Stimulated activated CD4-positive, alpha-beta T cell treated with anti-CD3 and anti-CD28 coated beads, Interleukin-1b, Interleukin-23, amount 100 ng/mL, for 1 hour (primary cell): ENCODE measurements at places on chromosomes 5 and 9.

DNA sequence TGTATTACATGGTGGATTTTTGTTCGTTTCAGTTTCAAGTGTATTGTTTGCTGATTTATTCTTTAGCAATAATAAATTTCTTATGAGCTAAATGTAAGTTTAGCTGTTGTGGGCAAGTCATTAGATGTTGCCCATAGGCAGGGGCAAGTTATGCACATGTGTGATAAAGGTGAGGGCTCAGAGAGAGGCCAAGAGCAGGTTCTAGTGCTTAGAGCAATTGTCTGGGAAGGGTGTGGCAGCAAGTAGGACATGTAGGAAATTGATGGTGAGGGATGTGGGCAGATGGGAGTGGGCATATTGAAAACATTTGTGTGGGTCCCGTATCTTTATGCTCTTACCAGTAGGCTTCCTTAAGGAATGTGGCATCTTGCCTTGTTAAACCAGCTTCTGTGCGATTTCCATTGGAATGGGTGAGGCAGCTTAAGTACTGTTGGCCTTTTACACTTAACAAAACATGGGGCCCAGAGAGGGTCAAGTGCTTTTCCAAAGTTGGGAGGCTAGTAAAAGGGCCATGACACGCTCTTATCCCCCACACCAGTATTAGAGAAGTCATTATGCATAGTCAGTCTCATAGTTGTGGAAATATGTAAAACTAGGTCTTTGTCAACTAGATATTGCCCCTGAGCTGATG is 60.6 kb downstream of the KDM4C start:
- no peak for DNase-seq

DNA sequence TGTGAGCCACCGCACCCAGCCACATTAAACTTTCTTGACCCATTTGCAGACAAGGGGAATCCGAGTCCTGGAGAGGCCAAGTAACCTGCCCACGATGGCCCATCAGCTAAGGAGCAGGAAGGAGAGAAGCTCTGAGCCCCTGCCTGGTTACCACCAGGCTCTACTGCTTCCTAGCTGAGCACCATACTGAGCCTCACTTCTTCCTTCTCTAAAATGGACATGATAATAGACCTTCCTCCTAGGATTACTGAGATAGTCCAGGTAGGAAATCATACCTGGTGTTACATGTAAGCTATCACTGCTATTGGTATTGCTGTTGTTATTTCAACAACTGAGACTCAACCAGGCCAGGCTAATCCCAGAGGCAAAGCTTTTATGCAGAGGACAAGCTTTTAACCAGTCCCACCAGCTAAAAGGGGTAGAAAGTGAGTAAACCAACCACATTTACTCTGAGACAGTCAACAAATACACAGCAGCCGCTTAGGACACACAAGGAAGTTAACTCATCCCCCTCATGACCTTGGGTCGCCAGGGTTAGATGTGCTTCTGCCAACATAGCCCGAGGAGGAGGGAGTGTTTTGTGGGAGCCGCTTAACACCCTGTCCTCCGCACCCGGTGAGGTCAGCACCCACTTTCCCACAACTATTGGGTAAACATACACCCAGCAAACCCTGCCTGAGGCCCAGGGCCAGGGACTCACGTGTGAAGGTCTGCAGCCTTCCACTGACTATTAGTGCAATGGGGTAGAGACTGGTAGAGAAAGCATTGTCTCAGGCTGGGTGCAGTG is 20.6 kb upstream of the PTGES start:
- DNase-seq = no peak

- DNase-seq = no peak
Measured at GRCh38 chr5:14728459-14728938, 64.0 kb downstream of the OTULIN start.

- DNase-seq = no peak
Measured at GRCh38 chr5:92860061-92860460, 721.0 kb downstream of the NR2F1-AS1 start.

GRCh38 chr5:65766175-65766574 is 44.2 kb downstream of the NLN start:
- DNase-seq = no peak

DNA sequence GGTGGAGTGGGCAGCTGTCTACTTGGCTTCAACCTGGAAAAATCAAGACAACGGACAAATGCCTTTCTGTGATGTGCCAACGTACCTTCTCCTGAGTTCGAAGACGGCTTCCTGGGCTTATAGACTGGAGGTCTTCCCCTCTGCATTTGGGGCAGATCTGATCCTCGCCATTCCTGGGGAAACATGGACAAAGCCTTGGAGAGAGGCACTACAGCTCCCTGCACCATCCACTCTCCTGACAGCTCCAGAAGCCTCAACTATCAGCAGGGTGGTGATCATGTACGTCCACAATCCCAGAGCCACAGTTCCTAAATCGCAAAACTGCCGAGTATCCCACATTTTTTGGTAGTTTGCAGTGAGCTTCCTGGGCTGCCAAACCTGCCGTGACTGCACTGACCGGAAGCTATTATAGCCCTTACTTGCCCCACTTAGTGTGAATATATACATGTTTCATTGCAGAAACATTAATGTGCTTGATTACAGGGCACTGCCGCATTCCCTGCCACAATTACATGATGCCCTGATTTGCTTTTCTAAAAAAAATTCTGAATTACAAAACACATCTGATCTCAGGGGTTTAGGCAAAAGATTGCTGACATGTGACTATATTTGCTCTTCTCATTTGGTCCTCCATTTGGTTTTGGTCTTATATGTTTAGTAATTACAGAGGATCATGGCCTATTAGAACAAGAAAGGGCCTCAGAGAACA is 2.8 kb downstream of the TRAF1 start:
- no peak for DNase-seq

DNA sequence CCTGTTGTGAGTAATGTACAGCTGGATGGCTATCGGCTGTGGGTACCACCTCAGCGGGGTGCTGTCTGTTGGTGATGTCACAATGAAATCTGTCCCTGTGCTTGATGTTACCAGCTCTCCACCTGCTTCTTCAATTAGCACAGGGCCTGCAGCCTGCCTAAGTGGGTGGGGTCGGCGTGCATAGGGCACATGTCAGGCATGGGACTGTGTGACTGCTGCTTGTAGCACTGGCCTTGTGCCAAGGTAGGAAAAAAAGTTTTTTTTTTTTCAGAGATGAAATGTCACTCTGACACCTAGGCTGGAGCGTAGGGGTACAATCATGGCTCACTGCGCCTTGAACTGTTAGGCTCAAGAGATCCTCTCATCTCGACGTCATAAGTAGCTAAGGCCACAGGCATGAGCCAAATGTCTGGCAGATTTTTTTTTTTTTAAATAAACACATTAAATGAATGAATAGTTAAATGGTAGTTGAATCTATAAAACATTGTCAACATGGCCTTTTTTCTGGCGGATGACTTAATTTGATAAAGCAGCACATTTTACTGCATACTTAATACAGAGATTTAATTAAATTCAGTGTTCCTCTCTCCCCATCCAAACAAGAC is 222.5 kb downstream of the NXNL2 start:
- no peak for DNase-seq

- DNase-seq = no peak
Measured at GRCh38 chr9:33223696-33224095, 16.3 kb upstream of the SPINK4 start.

GRCh38 chr5:150642567-150642927 is 2.1 kb downstream of the SYNPO start:
- no peak for DNase-seq

GRCh38 chr9:32431940-32432555 is 47.6 kb downstream of the ACO1 start:
- DNase-seq = no peak

DNA sequence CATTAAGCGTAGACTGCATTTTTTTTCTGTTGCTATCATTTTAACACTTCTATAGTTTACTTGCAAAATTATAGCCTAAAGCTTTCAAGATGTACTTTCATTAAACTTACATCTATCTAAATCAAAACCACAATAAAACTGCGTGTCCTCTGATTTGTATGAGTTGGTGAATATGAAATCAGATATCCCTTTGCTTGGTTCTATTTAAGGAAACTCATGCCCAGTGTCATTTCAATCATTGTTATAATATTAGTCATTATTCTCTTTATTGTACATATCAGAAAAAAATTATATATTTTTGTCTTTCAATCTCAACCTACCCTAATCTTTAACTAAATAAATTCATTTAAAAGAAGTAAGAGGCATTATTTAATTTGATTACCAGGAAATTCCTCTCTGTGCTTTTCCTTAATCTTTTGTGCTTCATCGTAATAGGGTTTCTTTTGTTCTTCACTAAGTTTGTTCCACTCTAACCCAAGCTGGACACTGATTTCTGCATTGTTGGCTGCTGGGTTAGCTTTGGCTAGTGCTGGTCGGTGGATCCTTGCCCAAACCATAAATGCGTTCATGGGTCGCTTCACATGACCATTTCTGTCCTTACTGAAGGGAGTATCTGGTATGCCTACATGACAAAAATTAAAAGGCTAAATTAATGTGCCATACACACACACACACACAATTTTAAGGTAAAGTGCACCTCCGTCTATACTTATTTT is 3.8 kb downstream of the SOX30 start:
- DNase-seq = no peak

GRCh38 chr9:132184124-132184523 is 22.3 kb downstream of the NTNG2 start:
- DNase-seq = no peak

DNA sequence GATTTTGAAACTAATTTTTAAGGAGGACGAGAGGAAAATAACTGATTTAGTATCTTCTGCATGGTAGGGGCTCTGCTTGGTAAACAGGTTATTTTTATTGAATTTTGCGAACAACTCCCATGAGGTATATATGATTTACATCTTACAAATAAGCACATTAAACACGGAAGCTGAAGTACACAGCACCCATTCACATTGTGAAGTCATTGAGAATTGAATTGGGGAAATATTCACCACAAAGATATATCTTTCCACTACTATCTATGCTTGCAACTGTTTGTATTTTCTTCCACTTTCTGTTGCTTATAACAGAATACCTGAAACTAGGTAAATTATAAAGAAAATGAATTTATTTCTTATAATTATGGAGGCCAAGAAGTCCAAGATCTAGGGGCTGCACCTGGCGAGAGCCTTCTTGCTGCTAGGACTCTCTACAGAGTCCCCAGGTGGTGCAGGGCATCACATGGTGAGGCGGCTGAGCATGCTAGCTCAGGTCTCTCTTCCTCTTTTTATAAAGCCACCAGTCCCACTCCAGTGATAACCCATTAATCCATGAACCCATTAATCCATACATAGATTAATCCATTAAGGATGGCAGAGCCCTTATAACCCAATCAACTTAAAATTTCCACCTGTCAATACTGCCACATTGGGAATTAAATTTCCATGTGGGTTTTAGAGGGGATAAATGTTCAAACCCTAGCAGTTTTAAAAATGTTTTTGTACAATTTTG is 79.0 kb upstream of the ZNF608 start:
- no peak for DNase-seq

DNA sequence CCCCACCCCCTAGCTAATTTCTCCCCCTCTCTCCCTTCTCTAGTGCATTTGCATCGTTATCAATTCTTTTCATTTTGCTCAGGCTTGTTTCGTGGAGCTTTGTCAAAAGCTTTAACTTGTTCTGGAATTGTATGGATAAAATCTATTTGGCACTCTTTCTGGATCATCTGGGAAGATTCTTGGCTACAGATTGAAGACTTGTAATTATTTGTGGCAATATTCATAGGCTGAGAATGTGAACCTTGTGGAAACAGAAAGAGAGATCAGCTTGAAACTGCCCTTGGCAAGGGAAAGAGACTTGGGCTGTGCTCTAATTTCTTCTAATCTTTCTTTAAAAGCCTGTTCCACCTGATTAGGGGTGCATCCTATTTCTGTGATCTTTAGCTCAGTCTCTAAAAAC is 340.6 kb upstream of the DAB2 start:
- DNase-seq = no peak

DNA sequence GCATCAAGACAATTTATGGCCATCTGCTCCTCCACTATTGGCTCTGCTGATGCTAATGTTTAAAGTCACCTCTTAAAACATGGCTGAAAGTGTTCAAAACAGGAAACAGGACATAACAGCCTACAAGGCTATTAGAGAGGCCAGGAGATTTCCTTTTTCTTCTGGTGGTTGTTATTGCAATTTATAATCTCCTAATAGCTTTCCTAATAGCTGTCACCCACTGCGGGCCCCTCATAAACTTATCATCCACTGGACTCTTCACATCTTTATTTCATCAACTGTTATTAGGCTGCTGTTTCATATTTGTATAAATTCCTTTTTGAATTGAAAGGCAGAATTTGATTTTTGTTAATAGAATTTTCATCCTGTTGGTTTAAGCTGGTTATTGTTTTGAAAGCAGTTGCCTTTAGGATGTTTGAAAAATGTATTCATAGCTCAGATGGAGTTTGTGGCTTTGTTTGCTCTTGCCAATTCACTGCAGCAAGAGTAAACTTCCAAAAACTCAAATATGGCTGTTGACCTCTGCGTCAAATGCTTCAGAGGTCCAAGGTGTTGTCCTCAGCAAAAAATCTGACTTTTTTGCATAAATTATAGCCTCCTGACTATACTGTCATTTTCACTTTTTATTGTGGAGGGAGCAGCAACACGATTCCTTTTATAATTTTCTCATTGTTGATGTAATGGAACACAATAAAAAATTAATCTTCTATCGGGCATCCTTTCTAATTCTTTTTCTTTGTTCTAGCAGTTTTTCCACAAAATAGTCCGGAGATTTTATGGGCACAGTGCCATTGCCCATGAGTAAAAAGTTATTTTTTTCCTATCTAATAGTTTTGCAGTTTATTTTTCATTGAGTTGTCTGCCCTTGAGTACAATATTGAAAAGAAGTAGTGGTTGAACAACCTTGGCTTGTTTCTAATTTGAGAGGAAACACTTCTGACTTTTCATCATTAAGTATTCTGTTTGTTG is 69.3 kb downstream of the MAT2B start:
- DNase-seq = no peak

GRCh38 chr9:123997665-123998277 is 13.8 kb upstream of the LHX2 start:
- DNase-seq = no peak

DNA sequence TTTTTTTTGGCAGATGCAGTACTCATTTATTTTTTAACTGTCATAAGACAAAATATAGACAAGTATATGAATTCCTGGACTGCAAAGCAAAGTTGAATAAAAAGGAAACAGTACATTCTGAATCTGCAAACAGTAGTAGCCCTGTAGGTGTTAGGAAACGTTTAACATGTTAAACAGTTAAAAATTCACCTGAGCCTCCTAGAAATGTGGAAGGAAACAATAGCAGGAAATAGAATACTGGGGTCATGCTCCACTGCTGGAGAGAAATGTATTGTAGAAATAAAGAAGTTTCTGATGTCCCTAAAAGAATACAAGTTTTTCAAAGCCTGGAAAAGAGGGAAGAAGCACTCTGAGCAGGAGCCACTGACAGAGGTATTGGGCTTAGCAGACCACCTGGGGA is 866.0 kb downstream of the PTPRD start:
- no peak for DNase-seq
